ENCODE measurements at places on chromosomes 6 and 20.

- no peak for DNase-seq
Observed at GRCh38 chr6:167826230-167826895, 348 bp upstream of the AFDN start.

- no peak for DNase-seq
Observed at GRCh38 chr6:26223228-26223627, 136.0 kb downstream of the HFE start.

GRCh38 chr6:2209226-2209809 lies 36.1 kb downstream of the GMDS start:
- DNase-seq: no peak

DNA sequence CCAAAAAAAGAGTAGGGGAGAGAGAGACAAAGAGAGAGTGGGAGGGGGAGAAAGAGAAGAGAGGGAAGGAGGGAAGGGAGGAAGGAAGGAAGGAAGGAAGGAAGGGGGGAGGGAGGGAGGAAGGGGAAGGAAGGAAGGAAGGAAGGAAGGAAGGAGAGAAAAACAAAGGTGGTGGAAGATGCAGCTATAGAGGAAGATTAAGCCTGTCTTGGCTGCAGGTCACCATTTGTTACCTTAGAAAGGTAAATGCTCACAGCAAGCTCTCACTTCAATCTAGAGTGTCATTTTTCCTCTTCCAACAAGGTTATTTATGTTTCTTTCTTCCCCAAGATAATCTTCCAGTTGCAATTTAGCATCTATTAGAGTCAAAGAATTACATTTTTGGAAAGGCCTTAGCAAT lies 284.0 kb downstream of the PHACTR1 start:
- no peak for DNase-seq

- DNase-seq: no peak
Observed at GRCh38 chr6:25899123-25899522, 25.1 kb upstream of the SLC17A3 start.

GRCh38 chr6:49933526-49933925 lies 30.4 kb downstream of the DEFB114 start:
- DNase-seq: no peak

- DNase-seq: no peak
Observed at GRCh38 chr6:21201637-21202350, 391.8 kb upstream of the SOX4 start.

GRCh38 chr6:136647363-136647852 lies 97.2 kb upstream of the MAP7 start:
- DNase-seq: no peak

GRCh38 chr20:13665709-13666395 lies 27.1 kb upstream of the TASP1 start:
- no peak for DNase-seq

- DNase-seq: no peak
Observed at GRCh38 chr20:6966721-6967120, 199.2 kb downstream of the BMP2 start.

DNA sequence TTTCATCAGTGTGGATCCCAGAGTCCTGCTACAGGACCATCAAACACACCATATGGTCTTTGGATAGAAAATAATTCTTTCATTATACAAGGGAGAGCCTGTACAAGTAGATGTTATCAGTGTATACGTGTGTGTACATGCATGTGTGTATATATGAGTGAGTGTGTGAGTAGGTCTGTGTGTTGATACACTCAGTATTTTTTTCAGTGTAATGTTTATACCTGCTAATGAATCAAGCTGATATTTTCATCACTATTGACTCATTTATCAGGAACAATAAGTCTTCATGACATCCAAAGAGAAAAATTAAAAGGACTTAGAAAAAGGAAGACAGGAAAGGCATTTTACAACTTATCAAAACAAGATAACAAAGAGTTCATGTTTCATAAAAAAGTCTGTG lies 66.5 kb downstream of the EPM2A start:
- no peak for DNase-seq

Data from mesenteric fat pad (tissue), 1 donor.